Activated T-helper 1 cell treated with anti-CD3 and anti-CD28 coated beads, Interleukin-2, amount 50 U/mL, for 16 hours (primary cell): ENCODE measurements at places on chromosomes 6 and 20.

- DNase-seq = no peak
Observed at GRCh38 chr6:125294036-125294435, 7.7 kb downstream of the HDDC2 start.

GRCh38 chr6:158165919-158166416, 2.1 kb downstream of the SERAC1 start:
- DNase-seq = no peak

- no peak for DNase-seq
Observed at GRCh38 chr20:32858701-32859372, at the start of gene EFCAB8. TSS of gene EFCAB8 (plus strand) at chr20:32858923. CDS start at chr20:32863793, 4,870 bp downstream.

GRCh38 chr6:137764464-137764863, 102.6 kb upstream of the TNFAIP3 start:
- no peak for DNase-seq

GRCh38 chr6:162306616-162307015, 420.9 kb downstream of the PRKN start:
- no peak for DNase-seq

DNA sequence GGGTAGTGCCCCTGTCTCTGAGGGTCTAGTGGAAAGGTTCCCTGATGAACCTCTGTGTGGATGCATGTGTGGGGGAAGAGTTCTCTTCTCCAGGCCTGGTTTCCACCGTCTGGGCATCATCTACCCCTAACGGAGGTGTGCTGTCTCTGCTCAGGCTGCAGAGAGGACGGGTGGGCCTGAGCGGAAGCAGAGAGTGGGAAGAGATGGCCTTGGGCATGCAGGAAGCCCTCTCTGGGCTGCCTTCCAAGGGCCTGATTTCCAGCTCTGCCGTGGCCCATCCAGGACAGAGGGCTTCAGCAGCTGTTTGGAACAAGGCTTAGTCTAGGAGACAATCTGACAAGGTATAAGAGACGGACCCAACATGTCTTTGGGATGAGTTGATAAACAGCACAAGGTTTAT, 220.1 kb upstream of the DTNBP1 start:
- DNase-seq = no peak

DNA sequence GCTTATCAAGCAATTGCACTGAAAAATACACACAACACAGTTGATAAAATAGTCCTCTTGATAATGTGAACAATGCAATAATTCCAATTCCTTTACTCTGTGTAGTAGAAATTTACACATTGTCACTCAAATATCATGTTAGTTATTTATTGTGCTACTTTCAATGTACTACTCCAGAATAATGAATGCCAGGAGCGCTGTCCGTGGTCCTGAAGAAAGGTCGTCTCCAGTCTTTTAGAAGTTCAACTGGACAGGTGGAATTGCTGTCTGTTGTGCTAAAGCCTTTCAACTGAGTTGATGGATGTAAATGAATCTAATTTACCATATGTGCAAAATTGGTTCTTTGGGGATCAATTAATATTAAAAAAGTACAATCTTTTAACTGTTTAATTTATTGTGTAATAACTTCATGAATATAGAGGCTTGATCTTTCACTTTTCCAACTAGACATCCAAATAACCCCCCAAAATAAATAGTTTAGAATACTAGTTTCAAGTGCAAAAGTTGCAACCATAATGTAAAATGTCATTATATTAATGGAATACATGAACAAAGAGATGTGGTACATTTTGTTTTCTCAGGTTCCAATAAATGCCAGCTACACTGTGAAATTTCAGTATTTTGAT, 3.2 kb downstream of the GRIK2 start:
- DNase-seq = no peak

- DNase-seq = no peak
Observed at GRCh38 chr20:31839782-31840487, 5.5 kb downstream of the FOXS1 start.

DNA sequence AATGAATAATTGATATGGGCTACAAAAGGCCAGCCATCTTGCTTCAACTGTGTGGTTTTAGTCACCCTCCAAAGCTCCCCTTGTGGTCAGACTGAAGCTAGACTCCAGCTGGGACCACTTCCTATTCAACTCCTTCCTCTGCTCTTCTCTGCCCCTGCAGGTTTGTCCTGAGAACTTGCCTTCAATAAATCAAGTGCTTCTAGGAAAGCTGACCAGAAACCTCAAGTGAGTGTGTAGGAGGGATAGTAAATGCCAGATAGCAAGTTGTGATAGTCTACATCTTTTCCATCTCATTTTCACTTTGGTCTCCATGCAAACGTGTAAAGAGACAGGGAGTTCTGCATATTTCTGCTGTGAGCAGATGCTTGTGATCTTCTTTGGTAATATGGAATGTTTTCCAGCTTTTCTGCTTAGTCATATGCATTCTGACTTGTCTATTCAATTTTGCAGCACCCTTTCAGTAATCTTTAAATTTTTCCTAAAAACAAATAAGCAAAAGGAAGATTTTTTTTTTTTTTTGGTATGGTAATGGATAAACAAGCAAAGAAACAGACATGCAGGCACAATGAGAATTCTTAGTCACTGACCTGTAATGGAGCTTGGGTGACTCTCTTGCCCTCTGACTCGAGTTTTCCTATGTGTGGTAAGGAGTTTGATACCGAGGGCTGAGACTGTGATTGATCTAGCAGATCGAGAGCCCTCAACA, 201.3 kb upstream of the BTBD3 start:
- DNase-seq = no peak

DNA sequence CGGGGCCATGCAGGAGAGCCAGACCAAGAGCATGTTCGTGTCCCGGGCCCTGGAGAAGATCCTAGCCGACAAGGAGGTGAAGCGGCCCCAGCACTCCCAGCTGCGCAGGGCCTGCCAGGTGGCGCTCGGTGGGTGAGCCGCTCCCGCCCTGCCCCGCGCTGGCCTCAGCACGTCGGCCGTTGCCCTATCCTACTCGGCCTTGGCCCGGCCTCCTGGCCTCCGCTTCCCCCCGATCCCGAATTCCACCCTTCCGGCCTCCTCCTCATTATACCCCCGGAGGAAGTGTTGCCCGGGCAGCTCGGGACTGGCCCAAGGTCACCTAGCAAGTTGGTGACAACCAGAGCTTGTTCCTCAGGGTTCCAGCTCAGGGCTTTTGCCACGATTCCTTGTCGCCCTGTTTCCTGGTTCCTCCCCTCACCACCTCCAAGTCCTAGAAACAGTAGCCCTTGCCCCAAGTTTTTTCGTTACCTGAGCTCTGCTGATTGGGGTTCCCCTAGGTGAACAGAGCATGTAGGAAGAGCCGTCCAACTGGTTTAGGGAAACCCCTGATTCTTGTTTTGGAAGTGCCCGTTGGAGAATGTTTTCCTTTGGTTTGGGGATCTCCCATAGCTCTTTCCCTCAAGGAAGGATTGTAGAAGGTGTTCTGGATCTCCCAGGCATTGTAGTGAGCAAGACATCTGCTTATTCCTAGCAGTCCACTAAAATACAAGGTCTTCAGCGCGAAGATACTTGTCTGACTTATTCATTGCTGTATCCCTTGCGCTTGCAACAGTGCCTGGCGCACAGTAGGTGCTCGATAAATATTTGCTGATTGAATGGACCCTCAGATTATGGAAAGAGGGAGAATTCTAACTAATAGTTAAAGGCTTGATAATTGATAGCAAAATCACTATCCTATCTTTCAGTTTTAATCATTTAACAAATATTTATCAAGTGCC, 641 bp downstream of the ARFGEF2 start:
- no peak for DNase-seq

- DNase-seq = no peak
Observed at GRCh38 chr6:156880913-156881312, 103.7 kb downstream of the ARID1B start.

- no peak for DNase-seq
Observed at GRCh38 chr20:44851545-44851944, 34.0 kb upstream of the YWHAB start.

DNA sequence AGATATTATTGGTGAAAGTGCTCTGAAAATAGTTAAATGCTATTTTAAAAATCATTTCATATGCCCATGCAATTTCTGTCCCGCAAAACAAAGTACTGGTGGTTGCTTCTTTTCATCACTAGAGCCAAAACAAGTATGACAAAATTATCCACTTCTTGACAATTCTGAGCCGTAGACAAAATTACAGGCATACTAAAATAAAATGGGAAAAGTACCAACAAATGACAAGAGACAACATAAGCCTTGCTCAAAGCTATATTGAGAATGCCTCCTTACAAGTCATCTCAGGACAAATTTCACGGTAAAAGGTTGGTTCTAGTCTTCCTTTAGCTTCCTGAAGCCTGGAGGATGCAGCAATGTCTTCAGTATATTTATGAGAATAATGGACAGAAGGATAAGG, 28.9 kb downstream of the NDRG3 start:
- DNase-seq = no peak

- DNase-seq = no peak
Observed at GRCh38 chr20:62735331-62735821, 26.7 kb downstream of the NTSR1 start.

GRCh38 chr20:17969278-17969883, 563 bp downstream of the MGME1 start:
- DNase-seq = no peak

GRCh38 chr6:139334806-139335446, 39.5 kb downstream of the CITED2 start:
- DNase-seq = no peak

GRCh38 chr6:49030251-49031020, 432.6 kb downstream of the MMUT start:
- no peak for DNase-seq

GRCh38 chr6:37174515-37175331, 4.8 kb downstream of the PIM1 start:
- DNase-seq = no peak

- DNase-seq = no peak
Observed at GRCh38 chr20:48595495-48596333, 232.1 kb downstream of the PREX1 start.
